ENCODE measurements at places on chromosomes 5 and 9. TPM values are rescaled to one million over a fixed set of nuclear protein-coding genes. Genes with fewer than 3 reads are reported as not detected.

The ACOT12 gene
- total RNA-seq: not detected

DNA sequence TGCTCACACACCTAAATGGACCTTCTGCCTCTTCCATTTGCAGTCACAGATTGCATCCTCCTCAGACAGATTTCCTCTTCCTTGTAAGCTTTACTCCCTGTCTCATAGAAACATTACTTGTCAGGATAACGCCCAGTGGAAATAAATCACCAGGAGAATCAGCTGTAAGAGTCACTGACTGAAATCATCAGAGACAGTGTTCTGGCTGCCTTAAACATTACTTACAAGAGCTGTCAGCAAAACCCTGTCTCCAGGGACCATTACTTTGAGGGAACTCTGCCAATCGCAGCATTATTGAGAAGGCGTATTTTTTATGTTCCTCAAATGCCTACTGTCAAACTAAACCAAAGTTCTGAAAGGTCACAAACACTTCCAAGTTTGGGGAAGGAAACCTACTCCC, 5.9 kb downstream of the DPYSL3 start:
- DNase-seq: no peak

GRCh38 chr5:155485386-155485785, 471.8 kb downstream of the KIF4B start:
- DNase-seq: no peak

- no peak for DNase-seq
Measured at GRCh38 chr9:100355561-100355960, 2.8 kb upstream of the TEX10 start.

The ADAMTS2 gene
- total RNA-seq: 51.8 TPM

DNA sequence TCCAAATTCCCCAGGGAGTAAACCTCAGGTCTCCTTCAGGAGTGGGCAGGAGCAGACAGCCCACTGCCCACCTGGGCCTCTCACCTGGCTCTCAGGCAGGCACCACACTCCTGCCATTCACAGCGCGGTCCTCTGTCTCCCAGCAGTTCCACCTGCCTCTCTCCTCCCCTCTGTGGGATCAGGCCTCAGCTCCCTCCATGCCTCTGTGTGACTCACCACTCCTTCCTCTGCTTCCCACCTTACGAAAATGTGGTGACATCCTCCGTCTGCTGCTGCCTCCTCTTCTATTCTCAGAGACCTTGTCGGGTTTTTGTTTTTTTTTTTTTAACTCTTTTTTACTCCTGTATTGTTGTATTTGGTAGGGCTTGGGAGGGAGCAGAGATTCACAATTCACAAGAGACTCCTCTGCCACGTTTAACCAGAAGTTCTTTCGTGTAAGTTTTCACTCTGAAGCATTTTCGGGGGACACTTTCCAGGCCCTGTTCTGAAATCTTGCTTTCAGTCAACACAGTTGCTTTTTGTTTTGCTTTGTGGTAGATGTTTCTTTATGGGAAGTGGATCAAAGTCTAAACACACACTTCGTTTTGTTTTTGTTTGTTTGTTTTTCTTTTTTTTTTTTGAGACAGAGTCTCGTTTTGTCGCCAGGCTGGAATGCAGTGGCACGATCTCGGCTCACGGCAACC, 21.1 kb upstream of the CDKN2AIPNL start:
- no peak for DNase-seq

The OLFM1 gene
- total RNA-seq: 25.2 TPM

The MAMDC4 gene
- 3.4 TPM for total RNA-seq

GRCh38 chr9:81787747-81788632, 98.6 kb upstream of the TLE1 start:
- no peak for DNase-seq
